Motor neuron (in vitro differentiated cells): ENCODE measurements at places on chromosomes 3 and 15. TPM values are rescaled to one million over a fixed set of nuclear protein-coding genes. Genes with fewer than 3 reads are reported as not detected.

- no peak for ATAC-seq
Measured at GRCh38 chr3:188400494-188401243, 246.7 kb downstream of the LPP start.

- ATAC-seq, result no peak
Measured at GRCh38 chr3:88444251-88444650, 294.5 kb downstream of the C3orf38 start.

- peak; percentile 90 for ATAC-seq
Measured at GRCh38 chr15:80072285-80072994, 13.0 kb downstream of the ZFAND6 start.

RLBP1 gene
- not detected in 2 replicates for total RNA-seq

DNA sequence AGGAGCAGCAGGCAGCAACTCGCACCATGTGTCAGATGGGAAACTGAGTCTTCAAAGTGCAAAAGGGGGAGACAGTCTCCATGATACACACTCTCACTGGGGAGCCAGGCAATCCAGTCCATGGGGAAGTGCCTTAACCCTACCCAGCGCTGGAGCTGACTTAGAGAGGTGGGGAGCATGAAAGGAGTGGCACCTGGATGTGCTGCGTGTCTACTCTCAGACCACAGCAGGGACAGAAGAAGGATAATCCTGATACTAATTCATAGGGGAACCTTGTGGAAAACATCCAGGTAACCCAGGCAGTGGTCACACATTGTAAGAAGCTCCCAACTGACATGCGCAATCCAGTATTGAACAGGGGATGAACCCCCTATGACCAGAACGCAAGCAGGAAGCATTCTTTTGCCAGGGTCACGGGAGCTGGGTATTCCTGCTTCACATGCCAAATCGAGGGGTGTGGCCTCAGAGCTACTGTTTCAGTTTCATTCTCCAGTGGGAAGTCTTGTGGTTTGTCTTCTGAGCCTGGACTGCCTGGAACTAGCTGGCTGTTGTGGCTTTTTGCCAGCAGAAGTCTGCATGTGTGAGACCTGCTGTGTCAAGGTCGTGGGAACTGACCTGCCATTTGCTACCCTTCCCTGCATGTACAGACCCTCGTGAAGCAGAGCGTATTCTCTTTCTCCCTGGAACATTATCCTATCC lies 367.6 kb upstream of the NDN start:
- peak; percentile 19 for ATAC-seq

DNA sequence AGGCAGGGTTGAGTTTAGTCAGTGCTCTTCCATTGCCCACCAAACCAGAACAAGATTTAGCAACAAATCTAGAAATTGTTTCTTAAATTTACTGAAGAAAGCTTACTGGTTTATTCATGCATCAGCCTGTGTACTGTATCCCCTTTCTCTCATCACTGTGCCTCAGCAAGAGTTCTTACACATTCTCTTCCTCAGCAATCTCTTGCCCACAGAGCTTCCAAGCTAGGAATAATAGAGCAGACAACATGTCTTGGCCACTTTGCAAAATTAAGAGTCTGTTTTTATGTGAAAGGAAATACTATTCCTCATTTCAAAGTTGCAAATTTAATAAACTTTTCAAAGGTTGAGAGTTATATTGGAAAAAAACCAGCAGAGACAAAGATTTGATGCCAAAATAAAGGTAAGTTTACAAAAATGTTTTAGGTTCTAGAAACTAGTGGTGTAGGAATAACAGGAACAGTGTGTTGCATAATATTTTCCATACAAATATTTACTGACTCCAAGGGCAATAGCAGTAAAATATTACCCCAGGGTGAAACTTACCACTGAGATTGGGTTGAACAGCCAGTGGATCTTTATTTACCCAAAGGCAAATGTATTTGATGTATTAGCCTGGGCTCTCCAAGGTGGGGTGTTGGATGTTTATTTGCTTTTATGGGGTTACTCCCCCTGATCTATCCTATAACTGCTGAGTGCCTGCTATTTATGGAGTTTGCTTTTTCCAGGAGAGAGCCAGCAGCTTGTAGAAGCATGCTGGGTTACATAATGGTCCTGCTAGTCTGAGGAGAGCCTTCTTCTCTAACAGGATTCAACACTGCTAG lies 276.7 kb downstream of the ADAMTSL3 start:
- ATAC-seq, result no peak

DNA sequence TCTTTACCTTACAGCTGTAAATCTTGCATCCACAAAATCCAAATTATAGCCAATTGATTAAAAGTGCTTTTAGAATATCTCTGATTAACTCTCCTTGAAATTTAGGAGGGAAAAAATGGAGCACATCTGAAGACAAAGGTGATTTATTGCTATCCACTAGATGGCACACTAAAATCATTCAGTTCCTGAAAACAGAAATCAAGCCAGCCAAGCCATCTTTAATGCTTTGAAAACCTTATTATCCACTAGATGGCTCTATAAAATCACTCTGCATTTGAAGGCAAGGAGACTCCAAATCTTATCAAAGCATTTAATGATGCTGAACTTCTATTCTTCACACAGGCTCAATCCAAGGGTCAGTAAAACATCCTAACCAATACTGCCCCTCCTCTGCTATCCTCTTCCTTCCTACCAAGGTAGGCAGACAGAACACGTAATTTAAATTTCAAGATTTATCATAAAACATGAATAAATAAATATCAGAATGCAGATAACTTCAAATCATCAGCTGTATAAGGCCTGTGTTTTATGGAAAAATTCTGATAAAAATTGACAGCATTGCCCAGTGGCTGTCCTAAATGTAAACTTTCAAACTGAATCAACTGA lies 48.4 kb downstream of the GOLIM4 start:
- ATAC-seq, result peak; percentile 50

- ATAC-seq, result peak; percentile 94
Measured at GRCh38 chr3:9976721-9977709, 9.6 kb downstream of the EMC3 start.

DNA sequence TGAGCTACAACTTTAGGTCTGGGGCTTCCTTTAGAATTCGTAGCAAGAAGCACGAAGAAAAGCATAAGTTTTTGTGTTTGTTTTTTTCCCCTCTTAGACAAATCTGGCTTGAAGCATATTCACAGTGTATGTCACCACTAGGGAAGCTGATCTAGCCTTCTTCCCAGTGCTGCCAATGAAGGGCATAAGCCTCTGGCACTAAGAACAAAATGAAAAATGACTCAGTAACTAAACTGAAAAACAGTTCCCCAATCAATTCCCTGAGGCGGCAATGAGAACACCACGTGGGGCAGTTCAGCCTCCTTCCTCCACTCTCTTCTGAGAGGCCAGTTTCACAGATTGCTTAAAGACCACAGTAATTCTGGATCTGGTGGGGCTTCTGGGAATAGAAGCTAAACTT lies 338.1 kb downstream of the GAP43 start:
- peak; percentile 29 for ATAC-seq

ANKRD63 gene
- not detected in 2 replicates for total RNA-seq

DNA sequence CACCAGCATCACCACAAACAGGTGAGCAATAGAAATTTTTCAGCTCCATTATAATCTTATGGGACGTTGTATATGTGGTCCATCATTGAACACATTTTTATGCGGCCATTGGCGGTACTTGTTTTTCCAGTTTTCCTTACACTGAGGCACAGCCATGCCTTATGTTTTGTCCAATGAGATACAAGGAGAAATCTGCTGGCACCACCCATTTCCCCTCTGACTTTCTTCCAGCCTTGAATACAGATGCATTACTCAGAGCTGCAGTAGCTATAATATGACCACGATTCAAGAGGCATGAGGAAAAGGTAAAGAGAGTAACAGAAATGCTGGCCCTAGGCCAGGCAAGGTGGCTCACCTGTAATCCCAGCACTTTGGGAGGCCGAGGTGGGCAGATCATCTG lies 9.0 kb upstream of the PIK3R4 start:
- no peak for ATAC-seq

RETNLB gene
- 0.70 TPM in 1 of 2 replicates, not detected in the other for total RNA-seq

GRCh38 chr3:172522871-172523818 lies at the start of gene TNFSF10:
Gene TNFSF10, minus strand, starts transcription at chr3:172523430. Its CDS starts 46 bp downstream, at chr3:172523384.
- ATAC-seq, result peak; percentile 43

DNA sequence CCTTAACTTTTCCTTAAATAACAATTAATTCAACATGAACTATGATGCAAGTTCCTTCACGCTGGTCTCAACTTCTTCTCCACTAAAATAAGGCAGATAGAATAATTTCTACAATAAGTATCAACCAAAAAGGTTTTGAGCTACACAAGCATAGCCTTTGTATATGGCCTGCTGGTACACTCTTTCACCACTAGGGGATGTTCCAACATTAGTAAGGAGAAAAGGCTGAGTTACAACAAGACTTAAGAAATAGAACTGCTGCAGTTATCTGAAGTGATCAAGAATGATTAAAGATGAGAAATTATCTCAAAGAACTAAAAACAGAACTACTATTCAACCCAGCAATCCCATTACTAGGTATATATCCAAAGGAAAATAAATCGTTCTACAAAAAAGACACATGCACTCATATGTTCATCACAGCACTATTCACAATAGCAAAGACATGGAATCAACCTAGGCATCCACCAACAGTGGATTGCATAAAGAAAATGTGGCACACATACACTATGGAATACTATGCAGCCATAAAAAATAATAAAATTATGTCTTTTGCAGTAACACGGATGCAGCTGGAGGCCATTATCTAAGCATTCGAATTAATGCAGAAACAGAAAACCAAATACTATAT lies 14.4 kb downstream of the ATP13A3 start:
- ATAC-seq, result peak; percentile 82

- ATAC-seq, result peak; percentile 47
Measured at GRCh38 chr3:131705558-131706051, 202.8 kb upstream of the MRPL3 start.

DNA sequence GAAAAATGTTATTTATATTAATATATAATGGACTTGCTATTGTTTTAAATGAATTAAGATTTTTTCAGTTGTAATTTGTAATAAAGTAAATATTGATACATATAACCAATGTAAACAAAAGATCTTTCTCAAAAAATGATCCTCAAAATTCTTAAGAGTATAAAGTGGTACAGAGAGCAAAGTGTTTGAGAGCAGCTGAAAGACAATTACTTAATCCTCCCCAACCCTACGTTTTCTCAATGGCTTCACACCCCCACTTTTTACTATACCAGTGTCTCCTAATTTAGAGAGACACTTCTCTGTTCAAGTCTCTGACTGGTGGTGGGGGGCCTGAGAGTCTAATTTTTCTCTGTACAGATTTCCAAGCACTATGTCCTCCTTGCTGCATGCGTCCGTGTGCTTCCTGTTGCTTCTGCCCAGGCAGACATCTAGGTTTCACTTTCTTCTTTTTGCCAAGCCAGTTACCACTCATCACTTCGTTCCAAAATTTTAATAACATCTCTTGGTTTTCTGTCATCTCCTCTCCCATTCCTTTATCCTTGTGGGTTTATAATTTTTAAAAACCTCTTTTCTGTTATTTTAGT lies 276.3 kb upstream of the DNAJC19 start:
- ATAC-seq, result no peak

- no peak for ATAC-seq
Measured at GRCh38 chr3:135992072-135992471, 26.5 kb downstream of the PPP2R3A start.

DNA sequence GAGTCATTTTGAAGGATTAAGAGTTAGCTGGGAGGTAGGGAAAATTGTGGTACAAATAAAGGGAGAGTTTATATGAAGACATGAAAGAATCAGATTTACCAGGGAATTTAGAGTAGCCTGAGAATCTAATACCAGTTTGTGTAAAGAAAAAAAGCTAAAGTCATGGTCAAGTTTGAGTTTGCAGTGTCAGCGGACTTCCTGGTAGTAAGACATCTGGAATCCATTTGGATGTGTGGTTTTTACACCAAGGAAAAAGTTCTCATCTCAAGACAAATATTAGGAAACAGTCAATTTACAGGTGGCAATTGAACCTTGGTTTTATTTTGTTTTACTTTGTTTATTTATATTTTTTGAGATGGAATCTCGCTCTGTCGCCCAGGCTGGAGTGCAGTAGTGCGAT lies 1.5 kb upstream of the P2RY12 start:
- no peak for ATAC-seq

MYLK gene
- 10.5 and 18.7 TPM in 2 replicates for total RNA-seq

GOLGA8M gene
- 0.51 TPM in 1 of 2 replicates, not detected in the other for total RNA-seq

DNA sequence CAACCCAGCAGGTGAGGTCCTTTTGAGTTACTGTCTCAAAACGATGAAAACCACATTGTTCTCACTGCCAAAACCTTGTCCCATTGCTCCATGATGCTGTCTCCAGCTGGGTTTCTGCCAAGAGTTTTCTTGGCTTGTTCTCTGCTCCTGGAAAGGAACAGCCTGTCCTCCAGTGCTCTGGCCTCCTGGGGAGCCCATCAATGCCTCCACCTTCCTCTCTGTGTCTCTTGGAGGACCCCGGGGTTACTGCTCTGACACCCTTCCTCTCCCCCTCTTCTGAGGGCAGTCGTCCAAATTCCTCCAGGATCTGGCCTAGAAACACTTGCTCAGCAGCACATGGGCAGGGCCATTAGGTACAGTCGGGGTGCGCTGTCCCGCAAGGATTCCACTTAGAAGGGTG lies 63.9 kb upstream of the RGMA start:
- peak; percentile 70 for ATAC-seq

- no peak for ATAC-seq
Measured at GRCh38 chr3:24385012-24385615, 109.5 kb downstream of the THRB start.

GRCh38 chr3:135853981-135854380 lies 111.5 kb upstream of the PPP2R3A start:
- ATAC-seq, result no peak

EHHADH gene
- 0.09 and 0.16 TPM in 2 replicates for total RNA-seq

- peak; percentile 50 for ATAC-seq
Measured at GRCh38 chr3:111284503-111285183, 213.0 kb downstream of the NECTIN3 start.

DNAH1 gene
- 1.6 and 1.9 TPM in 2 replicates for total RNA-seq

DNA sequence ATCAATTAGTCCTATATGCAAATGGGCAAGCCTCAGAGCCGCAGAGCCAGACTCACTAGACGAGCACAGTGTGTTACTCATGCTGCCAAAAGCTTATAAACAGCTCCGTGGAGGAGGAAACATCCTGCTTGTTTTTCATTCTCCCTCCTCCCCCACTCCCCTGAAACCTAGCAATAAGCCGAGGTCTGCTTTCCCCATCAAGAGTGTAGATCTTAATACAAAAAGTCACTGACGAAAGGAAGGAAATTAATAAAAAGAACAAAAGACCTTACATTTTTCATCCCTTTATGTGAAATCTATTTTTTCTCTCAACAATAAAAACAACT lies 88.5 kb downstream of the XXYLT1 start:
- peak; percentile 63 for ATAC-seq

GRCh38 chr3:40104441-40104840 lies 205.1 kb upstream of the EIF1B start:
- no peak for ATAC-seq

SLC25A38 gene
- total RNA-seq, result 31.7 and 33.3 TPM in 2 replicates

GRCh38 chr3:100613721-100614390 lies 4.5 kb downstream of the ADGRG7 start:
- no peak for ATAC-seq

DNA sequence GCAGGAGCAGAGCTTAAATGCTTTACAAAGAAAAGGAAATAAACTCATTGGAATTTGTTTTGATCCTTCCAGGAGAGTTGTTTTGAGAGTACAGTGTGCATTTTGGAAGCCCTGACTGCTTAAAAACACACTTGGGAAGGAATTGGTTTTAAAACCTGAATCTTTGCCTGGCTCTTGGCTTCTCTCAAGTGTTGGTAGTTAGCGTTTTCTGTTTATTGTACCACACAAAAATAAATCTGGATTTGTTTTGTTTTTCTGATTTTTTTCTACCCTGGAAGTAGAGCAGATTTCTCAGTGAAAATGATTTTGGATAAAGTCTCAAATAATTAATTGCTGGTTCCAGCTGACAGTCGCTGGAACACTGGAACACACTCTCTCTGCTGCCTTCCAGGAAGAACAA lies 90.6 kb downstream of the CHST2 start:
- no peak for ATAC-seq

- ATAC-seq, result peak; percentile 26
Measured at GRCh38 chr3:186849374-186849975, 7.0 kb downstream of the ADIPOQ start.

NPRL2 gene
- 17.9 and 24.8 TPM in 2 replicates for total RNA-seq
